ENCODE measurements at places on chromosomes 11 and 22.

GRCh38 chr11:69774354-69775162, 583 bp downstream of the FGF4 start:
- DNase-seq: no peak

DNA sequence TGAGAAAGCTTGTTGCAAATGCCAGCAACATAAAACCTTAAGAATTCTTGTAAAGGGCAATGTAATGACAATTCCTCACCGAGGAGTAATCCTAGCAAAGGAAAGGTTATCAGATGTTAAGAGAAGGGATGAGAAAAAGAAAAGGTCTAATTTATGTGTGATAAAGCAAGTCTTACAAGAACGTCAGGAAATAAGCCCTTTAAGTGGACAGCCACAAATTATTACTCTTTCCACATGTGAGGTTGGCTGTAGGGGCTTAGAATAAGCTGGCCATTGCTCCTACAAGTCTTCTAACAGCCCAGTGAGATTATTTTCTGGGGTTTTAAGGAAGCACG, 9.3 kb downstream of the LAYN start:
- DNase-seq: no peak

DNA sequence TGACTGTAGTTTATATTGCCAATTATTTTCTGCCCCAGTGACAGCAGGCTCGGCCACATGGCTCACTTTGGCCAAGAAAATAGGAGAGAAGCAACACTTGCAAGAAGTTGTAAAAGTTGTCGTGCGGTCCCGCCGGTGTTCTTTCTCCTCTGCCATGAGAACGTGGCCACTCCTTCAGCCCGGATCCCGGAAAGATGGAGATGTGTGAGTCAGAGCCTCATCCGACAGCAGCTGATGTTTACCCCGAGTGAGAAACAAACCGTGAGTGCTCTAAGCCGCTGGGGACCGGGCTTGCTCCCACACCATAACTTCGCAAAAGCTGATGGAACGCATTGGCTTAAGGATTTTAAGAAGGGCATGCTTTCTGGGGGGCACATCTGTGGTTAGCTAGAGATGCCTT, 157.0 kb downstream of the CACNA1I start:
- no peak for DNase-seq

GRCh38 chr11:130300567-130300966, 14.2 kb downstream of the ZBTB44 start:
- no peak for DNase-seq

- DNase-seq: no peak
Measured at GRCh38 chr11:133821776-133822175, 23.5 kb downstream of the SPATA19 start.

DNA sequence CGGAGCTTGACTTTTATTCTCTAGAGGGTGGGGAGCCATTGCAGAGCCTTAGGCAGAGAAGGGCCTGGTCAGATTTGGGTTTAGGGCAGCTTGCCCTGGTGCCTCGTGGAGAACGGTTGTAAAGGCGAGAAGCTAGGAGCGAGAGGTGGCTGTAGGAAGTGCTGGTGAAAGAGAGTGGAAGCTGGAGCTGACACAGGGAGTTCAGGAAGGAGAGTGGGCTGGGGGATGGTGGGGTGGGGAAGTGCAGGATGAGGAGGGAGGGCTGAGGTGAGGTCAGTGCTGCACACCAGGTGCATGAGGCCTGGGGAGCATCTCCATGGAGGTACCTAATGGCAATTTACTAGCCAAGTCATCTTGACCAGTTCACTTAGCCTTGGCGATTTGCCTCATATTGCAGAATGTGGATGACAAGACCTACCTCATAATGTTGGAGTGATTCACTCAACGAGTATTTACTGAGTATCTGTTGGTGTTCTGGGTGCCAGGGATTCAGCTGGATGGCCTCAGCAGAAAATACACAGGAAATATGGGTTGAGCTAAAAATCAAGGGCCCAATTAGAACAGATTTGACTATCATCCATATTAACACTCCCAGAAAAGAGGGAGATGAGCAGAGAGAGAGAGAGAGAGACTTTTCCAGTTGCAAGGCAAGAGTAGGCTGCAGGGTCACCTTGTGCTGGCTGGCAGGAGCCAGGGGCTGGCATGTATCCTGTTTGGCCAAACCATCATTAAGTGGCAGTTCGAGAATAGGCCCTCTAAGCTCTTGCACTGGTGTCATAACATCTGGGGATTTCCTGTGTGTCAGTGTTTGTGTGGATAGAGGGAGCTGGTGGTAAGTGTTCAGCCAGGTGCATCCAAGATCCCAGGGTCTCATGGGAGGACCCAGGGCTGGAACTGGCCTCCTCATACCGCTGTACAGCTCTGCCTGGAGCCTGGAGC, 44.4 kb upstream of the CLDN5 start:
- DNase-seq: no peak

GRCh38 chr11:119696378-119697222, 32.4 kb downstream of the NECTIN1 start:
- DNase-seq: no peak

DNA sequence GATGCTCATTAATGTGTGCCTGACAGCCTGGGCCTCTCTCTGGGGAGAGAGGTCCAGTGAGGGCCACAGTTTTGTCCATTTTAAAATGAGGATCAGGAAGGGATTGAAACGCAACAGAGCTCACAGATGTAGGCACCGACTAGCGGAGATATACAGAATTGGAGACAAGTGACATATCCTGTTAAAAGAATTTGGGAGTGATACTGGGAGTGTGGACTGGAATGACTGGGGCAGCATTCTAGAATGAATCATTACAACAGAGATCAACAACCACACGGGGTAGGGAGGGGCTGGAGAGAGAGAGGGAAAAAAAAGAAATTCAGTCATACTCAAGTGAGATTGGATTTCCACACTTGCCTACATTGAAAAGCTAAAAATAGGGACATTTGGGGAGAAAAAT, 2.5 kb upstream of the NCAM1 start:
- DNase-seq: no peak

Data from CD4-positive, alpha-beta T cell treated with Interleukin-6 at 100 ng/mL for 8 hours (primary cell).